ENCODE measurements at places on chromosomes 1 and 21.

DNA sequence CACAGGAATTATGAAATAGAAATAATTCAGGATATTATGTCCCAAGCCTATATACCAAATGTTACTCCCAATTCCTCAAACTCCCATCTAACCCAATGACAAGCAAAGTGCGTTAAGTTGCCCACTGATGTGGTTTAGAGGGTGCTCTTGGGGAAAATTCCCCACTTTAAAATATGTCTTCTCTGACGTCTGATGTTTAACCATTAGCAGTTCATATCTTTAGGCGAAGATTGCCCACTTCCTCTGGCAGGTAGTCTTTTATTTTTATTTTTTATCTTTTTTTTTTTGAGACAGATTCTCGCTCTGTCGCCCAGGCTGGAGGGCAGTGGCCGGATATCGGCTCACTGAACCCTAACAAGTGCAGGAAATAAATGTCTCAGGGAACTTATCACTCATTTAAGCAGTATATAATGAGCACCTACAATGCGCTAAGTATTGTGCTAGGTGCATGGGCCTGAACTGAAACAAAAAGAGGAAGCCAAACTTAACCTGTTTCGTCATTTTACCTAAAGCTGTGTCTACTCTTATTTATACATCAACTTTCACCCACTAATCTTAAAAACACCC, 1.3 kb upstream of the LYST start:
- no peak for DNase-seq

DNA sequence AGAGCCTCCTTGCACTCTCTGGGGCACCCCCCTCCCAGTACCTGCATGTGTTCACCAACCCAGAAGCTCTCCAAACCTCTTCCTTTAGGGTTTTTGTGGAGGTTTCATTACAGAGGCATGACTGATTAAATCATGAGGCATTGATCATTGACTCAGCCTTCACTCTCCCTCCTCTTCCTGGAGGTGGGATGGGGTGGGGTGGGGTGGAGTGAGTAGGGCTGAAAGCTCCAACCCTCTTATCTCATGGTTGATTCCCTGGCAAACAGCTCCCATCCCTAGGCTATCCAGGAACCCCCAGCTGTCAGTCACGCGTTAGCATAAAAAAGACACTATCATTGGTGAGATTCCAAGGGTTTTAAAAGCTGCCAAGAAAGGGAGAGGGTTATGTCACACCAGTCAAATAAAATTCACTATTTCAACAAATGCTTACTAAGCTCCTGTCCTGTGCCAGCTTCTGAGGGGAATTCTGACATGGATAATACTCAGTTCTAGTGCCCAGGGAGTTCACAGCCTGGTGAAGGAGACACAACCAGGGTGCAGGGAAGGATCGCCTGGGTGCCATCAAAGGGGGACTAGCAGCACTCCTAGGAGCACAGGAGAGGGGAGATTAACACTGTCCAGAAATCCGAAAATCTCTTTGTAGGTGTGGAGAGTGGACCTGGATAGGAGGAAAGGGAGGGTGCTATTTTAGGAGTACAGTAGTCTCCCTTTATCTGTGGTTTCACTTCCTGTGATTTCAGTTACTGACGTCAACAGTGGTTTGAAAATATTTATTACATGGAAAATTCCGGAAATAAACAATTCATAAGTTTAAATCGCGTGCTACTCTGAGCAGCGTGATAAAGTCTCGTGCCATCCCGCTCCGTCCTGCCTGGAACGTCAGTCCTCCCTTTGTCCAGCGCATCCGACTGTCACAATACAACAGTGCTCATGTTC, 6.8 kb upstream of the IL24 start:
- DNase-seq, result no peak

- no peak for DNase-seq
Observed at GRCh38 chr1:212955961-212956620, 5.8 kb downstream of the VASH2 start.

- peak; percentile 66 for DNase-seq
Observed at GRCh38 chr1:204319462-204319861, 40.3 kb downstream of the PLEKHA6 start.

DNA sequence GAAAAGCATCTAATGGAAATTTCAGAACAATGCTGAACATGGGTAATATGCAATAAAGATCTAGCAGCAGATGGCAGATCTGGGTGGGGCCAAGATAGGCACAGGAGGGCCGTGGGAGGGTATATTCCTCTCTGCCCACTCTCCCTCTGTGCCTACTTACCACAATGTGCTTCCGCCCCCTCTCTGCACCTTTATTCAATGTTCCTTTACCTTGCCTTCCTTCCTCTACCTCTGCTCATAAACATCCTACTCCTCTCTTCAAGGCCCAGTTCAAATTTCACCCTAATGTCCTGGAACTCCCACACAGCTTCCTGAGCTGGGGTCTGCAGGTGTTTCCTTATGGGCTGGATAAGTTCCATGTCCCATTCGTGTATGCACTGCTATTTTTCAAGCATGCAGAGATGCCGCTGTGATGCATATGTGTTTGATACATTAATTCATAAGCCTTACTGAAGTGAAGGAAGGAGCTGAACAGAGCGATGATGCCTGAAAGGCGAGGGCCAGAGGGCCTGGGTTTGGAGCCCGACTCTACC, 65.6 kb upstream of the EDEM3 start:
- no peak for DNase-seq

GRCh38 chr1:7345516-7345915, 425.6 kb upstream of the VAMP3 start:
- no peak for DNase-seq

GRCh38 chr1:167916766-167917511, 3.0 kb upstream of the ADCY10 start:
- DNase-seq, result peak; percentile 59

- no peak for DNase-seq
Observed at GRCh38 chr1:12155328-12155727, 11.5 kb upstream of the TNFRSF1B start.

- no peak for DNase-seq
Observed at GRCh38 chr1:151104630-151105029, 34.1 kb downstream of the GABPB2 start.
